HFFc6 (cell line): ENCODE measurements at places on chromosomes 4 and X. TPM values are rescaled to one million over a fixed set of nuclear protein-coding genes. Genes with fewer than 3 reads are reported as not detected.

Gene TEX13D
- not detected in 2 replicates for total RNA-seq

Gene CYTL1
- total RNA-seq, result not detected in 2 replicates

Gene NUP62CL
- total RNA-seq, result not detected in 2 replicates

Gene ELF4
- total RNA-seq, result 21.1 to 32.2 TPM (median 22.5 TPM) in 3 replicates

Gene FAM156B
- 8.7 to 13.1 TPM (median 9.7 TPM) in 3 replicates for total RNA-seq

Gene CCDC158
- not detected in 3 replicates for total RNA-seq

Gene CT45A10
- total RNA-seq, result not detected in 3 replicates

- H3K36me3 ChIP-seq, result no peaks in the 10 kb centered on the region
- H3K27me3 ChIP-seq, result peaks cover 38% of the 10 kb centered on the region
- DNase-seq, result no peak
- H3K4me1 ChIP-seq, result peaks cover 2% of the 10 kb centered on the region
Observed at GRCh38 chr4:15381806-15382338, 46.0 kb upstream of the C1QTNF7 start.

DNA sequence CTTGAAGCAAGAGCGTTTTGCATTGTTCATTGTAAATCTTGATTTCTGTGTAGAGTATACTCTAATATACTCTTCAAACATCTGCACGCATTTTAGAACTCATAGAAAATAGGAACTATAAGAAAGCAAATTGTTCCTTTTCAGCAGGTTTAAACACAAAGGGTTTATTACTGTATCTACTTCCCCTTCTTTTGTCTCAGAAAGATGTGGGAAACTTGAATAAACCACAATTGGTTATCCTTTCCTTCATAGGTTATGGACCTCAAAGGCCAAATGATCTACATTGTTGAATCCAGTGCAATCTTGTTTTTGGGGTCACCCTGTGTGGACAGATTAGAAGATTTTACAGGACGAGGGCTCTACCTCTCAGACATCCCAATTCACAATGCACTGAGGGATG, 46.0 kb upstream of the GUCY1B1 start:
- no peak overlapping the region for H3K27ac ChIP-seq
- H3K4me3 ChIP-seq, result no peak overlapping the region
- no peaks in the 10 kb centered on the region for H3K36me3 ChIP-seq

DNA sequence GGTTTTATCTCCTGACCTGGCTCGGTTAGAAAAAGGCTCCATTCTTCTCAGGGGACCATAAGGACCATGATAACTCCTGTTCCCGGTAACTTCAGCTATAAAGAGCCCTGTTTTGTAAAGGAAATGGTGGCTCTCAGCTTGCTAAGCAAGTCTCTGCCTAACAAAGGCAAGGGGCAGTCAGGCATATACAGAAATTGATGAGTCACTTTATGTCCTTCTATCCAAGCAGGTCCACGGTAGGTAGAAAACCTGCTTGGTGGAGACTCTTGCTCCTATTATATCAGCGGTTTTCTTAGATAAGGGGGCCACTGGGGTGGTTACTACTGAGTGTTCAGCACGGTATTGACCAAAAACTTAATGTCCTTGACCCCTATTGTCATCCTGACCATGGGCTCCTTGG, 203.0 kb upstream of the KLF8 start:
- H3K4me1 ChIP-seq, result no peaks in the 10 kb centered on the region
- no peak overlapping the region for H3K4me3 ChIP-seq
- H3K27me3 ChIP-seq, result no peaks in the 10 kb centered on the region
- no peak overlapping the region for H3K27ac ChIP-seq
- no peaks in the 10 kb centered on the region for H3K36me3 ChIP-seq

DNA sequence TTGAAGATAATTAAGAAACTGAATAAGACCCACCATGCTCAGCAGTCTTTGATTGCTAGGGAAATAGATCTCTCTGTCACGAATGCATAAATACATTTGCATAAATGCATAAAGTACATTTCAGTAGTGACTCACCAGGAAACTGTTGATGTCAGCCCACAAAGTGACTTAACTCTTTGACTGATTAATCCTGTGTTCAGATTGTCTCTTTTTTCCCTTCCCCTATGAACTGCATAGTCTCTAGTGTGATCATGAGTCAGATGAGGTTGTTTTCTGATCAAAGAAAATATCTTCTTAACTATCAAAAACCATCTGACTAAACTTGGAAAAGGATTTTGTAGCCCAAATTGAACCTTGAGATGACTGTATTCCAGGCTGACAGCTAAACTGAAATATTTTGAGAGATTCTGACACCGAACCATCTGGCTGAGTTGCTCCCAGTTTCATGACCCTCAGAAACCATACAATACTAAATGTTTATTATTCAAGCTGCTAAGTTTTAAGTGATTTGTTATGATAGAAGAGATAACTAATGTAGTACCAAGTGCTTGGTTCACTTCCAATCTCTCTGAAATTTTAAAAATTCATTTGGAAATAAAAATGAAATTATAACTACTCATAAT, 1381.5 kb upstream of the AGA start:
- no peak for DNase-seq
- 0 out of 2 replicates have a peak, but pooled peaks cover 1% of the 10 kb centered on the region for H3K27me3 ChIP-seq
- H3K4me3 ChIP-seq, result no peak overlapping the region
- H3K4me1 ChIP-seq, result no peaks in the 10 kb centered on the region

- H3K4me1 ChIP-seq, result peaks cover 17% of the 10 kb centered on the region
- H3K27me3 ChIP-seq, result no peaks in the 10 kb centered on the region; the same call in 1 of the 2 replicates
- H3K36me3 ChIP-seq, result no peaks in the 10 kb centered on the region
- H3K4me3 ChIP-seq, result no peak overlapping the region
- H3K27ac ChIP-seq, result no peak overlapping the region
Observed at GRCh38 chr4:42104521-42104920, 47.9 kb downstream of the BEND4 start.

DNA sequence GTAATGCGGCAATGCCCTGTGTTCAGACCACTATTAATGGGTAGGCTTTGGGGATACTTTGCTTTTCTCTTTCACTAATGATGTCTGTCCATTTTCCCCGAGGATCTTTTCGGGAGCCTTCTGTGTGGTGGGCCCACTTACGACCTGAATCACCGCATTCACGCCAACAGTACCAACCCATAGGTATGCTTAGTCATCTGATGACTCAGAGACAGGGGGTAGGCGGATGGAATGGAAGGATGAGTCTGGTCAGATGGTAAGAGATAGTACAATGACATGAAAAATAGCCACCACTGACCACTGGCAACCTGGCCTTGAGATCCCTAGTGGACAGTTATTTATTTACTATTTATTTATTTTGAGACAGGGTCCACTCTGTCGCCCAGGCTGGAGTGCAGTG, 76.0 kb upstream of the DHRSX start:
- H3K36me3 ChIP-seq, result no peaks in the 10 kb centered on the region
- no peak overlapping the region for H3K27ac ChIP-seq
- H3K27me3 ChIP-seq, result peaks cover 16% of the 10 kb centered on the region

- no peaks in the 10 kb centered on the region for H3K36me3 ChIP-seq
- H3K4me3 ChIP-seq, result no peak overlapping the region
- no peaks in the 10 kb centered on the region for H3K27me3 ChIP-seq
Observed at GRCh38 chrX:149916745-149917392, 12.5 kb upstream of the HSFX4 start.

DNA sequence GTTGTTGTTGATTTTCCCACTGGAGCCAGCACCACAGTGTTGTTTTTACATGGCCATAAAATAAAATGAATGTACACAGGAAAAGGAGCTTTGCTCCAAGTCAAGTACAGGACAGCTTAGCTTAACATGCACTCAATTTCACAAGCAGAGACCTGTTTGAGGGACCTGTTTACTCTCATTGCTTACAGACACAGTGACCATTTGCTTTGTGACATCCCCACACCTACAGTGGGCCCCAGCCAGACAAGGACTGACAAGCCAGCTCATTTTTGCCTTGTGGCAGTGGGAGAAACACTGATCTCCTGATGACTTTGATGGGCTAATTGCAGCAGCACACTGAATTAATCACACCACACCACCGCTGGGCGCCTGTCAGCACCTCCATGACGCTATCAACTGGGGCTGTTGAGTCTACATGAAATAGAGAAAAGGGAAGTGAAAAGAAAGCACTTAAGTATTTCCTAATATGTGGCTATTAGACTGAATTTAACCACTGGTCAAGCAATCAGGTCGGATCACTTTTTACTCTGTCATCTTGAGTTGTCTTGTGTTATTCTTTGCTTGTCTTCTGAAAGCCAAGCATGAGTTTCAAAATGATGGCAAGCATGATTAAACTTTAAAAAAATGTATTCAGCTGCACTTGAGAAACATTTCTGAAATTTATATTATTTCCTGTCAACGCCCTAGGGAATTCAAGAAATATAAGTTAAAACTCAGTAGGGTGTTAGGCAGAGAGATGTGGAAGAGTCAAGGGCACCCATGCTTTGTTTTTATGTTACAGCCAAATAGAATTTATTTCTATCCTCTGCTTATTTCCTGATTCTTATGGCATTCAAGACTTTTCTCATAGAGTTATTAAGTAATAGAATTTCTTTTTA, 557.7 kb downstream of the RAB28 start:
- H3K27me3 ChIP-seq, result peaks cover 1% of the 10 kb centered on the region
- no peaks in the 10 kb centered on the region; the same call in 1 of the 2 replicates for H3K36me3 ChIP-seq
- DNase-seq, result no peak
- H3K4me3 ChIP-seq, result no peak overlapping the region

- H3K4me1 ChIP-seq, result no peaks in the 10 kb centered on the region
- H3K27ac ChIP-seq, result no peak overlapping the region
- no peak for DNase-seq
- no peak overlapping the region for H3K4me3 ChIP-seq
Observed at GRCh38 chrX:55524487-55524886, 34.8 kb upstream of the USP51 start.

DNA sequence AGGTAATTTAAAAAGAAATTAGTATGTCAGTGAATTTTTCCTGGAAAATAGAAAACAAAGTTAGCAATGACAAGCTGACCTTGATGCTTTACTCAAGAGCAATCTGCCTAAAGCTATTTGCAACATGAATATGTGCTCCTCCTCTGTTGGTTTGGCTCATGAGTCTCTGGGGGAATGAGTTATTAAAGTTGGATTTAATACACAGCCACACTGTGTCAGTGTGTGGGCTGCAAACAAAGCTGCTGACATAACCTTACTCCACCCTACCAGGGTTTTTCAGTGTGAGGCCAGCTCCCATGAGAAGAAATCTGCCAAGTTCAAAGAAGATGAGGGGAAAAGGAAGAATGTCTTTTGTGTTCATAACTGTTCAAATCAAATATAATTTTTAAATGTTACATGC, 280.5 kb downstream of the TLL1 start:
- peaks cover 3% of the 10 kb centered on the region; the same call in 1 of the 2 replicates for H3K36me3 ChIP-seq
- H3K4me1 ChIP-seq, result peaks cover 7% of the 10 kb centered on the region
- no peak overlapping the region for H3K27ac ChIP-seq
- no peak for DNase-seq
- no peaks in the 10 kb centered on the region; the same call in 1 of the 2 replicates for H3K27me3 ChIP-seq

- H3K4me3 ChIP-seq, result no peak overlapping the region
- no peak overlapping the region; the same call in 1 of the 2 replicates for H3K27ac ChIP-seq
- H3K36me3 ChIP-seq, result peaks cover 19% of the 10 kb centered on the region; the same call in 1 of the 2 replicates
- no peaks in the 10 kb centered on the region for H3K27me3 ChIP-seq
Observed at GRCh38 chrX:136867518-136867917, 13.0 kb downstream of the RBMX start.

DNA sequence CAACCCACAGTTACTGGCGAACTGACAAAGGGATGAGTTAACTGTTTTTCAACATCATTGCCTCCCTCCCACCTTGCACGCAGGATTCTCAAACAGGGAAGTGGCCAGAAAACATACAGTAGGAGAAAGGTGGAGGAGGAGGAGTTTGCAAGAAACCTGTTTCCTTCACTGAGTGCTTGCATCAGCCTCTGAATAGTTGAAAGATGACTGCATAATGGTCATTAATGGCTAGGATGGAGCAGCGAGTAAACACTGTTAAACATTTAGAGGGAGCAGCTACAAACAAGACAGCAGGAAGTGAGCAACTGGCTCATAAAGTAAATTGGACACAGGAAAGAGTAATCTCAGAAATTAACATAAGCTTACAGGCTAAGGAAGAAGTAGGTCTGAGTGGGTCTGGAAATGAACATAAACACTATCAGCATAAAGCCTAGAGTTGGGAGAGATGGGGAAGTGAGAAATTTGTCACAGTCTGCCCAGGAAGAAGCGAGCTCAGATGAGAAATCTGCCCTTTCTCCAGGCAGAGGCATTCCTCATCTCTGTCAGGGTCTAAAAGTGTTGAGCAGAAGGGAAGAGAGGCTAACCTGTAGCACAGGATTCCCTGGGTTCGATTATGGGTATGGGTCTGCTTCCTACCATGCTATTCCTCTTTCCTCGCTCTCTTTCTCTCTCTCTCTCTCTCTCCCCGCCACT, 38.6 kb downstream of the TRPC5OS start:
- H3K4me1 ChIP-seq, result no peaks in the 10 kb centered on the region
- DNase-seq, result no peak
- H3K4me3 ChIP-seq, result no peak overlapping the region
- no peaks in the 10 kb centered on the region for H3K27me3 ChIP-seq

DNA sequence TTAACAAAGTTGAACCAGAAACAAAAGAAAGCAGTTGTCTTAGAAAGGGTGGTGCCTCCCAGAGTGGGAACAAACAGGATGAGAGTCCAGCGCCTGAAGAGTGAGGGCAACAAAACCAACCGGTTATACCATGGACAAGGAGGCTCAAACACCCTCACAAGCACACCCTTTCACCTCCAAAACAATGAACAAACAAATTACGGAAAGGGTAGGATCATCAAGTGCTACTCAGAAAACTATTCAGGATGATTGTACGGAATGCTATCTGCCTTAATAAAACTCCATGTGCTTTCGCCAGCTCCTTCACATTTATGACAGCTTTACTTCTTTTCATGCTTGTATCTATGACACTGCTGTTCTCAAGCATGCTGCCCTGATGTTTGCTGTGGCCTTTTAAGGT, 26.8 kb downstream of the SLC39A8 start:
- no peak overlapping the region for H3K27ac ChIP-seq
- no peaks in the 10 kb centered on the region for H3K36me3 ChIP-seq
- H3K27me3 ChIP-seq, result no peaks in the 10 kb centered on the region; the same call in 1 of the 2 replicates
- no peaks in the 10 kb centered on the region for H3K4me1 ChIP-seq
- no peak overlapping the region for H3K4me3 ChIP-seq
- DNase-seq, result no peak

DNA sequence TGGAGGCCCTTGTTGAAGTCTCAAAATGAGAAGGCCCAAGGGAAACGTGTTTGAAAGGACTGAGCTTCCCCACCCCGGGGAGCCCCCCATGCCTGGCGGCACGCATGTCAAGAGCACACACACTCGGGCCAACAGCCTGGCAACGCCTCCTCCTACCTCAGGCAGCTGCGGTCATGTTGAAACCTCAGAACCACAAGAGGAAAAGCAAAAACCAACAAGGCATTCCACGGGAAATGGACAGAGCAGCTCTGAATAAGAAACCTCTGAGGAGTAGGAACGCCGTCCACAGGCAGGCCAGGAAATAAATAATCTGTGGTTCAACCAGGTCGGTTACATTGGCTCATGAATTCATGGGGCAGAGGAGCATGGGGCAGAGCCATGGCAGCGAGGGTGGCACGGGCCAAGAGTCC, 95.7 kb upstream of the AFAP1 start:
- no peak overlapping the region for H3K4me3 ChIP-seq
- H3K27ac ChIP-seq, result peak overlapping the region; percentile 24; the same call in 1 of the 2 replicates
- H3K27me3 ChIP-seq, result peaks cover 23% of the 10 kb centered on the region

DNA sequence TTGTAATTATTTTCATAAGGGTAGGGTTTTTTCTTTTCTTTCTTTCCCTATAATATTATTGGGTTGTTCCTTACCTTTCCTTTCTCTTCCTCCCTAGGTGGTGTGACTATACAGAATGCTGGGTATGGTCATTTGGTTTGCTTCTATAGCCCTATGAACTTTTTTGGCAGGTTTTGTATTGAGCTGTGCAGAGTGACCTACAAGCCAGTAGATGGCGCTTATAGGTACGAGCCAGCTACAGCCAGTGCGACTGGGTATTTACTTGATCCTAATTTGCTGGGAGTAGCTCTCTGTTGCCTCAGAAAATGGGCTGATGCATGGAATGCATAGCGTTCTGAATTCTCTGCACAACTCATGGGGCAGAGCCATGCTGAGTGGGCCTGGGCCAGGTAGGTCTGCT, 423.3 kb downstream of the MAGEE1 start:
- no peak for DNase-seq
- no peaks in the 10 kb centered on the region; the same call in 1 of the 2 replicates for H3K36me3 ChIP-seq
- no peaks in the 10 kb centered on the region for H3K27me3 ChIP-seq
- no peaks in the 10 kb centered on the region for H3K4me1 ChIP-seq
